NCI-H526 (cell line): ENCODE measurements at places on chromosomes 3 and 15.
A peak's percentile ranks its signal among the peaks of the same experiment; 100 is the strongest.

DNA sequence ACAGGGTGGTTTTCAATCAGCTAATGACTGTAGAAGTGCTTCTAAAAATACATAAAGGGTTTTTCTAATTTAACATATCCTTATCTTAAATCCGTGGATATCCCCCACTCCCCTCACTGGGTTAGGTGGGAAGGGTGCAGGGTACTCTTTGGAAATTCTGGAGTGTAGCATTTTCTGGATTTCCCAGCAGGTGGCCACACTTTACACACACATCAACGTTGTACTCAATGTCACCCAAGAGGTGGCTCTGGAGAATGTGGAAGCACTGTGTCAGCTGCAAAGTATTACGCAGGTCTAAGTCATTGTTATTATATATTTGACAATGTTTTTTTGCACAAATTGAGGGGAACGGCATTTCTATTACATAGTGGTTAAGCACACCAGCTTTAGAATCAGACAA lies 168.8 kb downstream of the CHDH start:
- DNase-seq: peak; percentile 41

GRCh38 chr3:161050935-161051334 lies 54.2 kb downstream of the B3GALNT1 start:
- no peak for DNase-seq

DNA sequence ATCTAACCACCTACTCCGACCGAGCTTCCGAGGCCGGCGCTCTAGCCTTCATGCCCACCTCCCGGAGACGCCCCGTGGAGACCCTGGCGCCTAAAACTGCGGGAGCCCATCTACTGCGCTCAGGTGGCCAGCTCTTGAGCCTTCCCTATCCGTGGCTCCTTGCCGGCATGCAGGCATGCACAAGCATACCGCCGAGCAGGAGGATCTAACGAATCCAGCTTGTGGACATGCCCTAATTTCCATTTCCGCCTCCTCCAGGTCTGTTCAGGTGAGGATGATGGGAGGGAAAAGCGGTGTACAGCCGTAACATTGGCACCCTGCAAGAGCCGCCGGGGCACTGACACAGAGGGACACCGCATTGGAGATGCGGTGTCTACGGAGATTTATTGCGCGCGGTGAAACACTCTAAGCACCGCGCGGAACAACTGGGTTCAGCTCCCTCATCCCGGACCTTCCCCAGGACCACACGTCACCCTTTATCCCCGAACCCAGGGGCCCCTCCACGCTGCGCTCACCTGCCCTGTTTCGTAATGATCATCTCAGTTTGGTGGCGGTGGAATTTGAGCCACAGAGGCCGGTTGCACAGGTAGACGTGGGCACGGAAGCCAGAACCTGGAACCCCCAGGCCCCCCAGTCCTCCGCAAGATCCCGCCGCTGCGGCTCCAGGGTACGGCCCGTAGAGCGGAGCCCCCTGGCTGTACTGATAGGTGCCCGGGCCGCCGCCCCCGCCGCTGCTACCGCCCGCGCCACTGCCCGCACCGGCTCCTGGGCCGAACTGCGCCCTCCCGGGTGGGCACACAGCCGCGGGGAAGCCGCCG lies 1.0 kb downstream of the EOMES start:
- peak; percentile 55 for DNase-seq

- DNase-seq: no peak
These were observed 181.2 kb downstream of the WNT5A start for GRCh38 chr3:55305696-55306485.

- no peak for DNase-seq
These were observed 4.6 kb downstream of the OR5K3 start for GRCh38 chr3:98395101-98395500.

DNA sequence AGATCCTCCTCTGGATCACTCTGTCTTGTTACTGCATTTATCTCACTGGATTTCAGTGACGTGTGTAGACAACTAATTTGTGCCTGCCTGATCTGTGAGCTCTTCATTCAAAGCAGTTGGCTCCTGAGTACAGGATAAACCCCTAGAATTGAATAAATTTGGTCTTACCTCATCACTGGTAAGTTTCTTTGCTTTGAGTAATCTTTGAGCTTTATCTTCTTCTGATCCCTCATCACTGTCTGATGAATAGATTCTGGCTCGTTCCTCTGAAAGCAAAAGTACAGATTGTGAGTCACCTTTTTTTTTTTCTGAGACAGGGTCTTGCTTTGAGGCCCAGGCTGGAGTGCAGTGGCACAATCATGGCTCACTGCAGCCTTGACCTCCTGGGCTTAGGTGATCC lies 24.5 kb downstream of the LEO1 start:
- no peak for DNase-seq

GRCh38 chr3:25567388-25567787 lies 97.3 kb downstream of the TOP2B start:
- DNase-seq: peak; percentile 45

DNA sequence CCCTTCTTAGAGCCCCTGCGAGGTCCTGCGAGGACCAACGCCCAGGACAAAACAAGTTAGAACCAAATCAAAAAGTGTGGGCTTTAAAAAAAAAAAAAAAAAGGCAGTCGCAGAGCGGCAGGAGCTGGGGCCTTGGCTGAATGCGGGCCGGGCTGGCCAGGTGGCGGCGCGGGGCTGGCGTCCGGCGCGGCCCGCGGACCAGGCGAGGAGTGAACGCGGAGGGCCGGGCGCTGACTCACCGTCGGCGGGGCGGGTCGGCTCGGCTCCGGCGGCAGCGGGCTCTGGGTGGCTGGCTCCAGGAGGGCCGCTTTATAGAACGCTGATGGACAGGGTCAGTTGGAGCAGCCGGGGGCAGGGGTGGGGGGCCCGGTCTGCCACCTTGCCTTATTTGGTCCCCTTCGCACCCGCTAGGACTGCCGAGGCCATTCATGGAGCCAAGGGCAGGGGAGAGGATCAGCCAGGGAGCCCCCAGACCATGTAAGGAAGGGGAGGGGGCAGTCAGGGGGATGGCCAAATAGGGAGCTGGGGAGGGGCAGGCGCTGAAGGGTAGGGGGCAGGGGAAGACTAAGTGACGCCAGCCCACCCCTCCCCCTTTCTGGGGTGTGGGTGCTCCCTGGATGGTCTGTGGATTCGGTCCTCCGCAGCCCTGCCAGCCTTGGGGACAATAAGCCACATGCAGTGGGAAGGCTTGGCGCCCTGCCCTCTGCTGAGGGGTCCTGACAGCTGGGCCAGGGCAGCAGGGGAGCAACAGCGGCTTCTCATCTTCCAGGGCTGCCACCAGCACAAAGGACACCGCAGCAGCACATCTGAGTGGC lies at the start of gene ACTC1:
ACTC1 (minus strand) TSS at position 283 of the 815 bp plus-strand sequence. CDS start 741 bp downstream, outside the sequence.
- DNase-seq: peak; percentile 28

GRCh38 chr15:84778194-84778593 lies 29.8 kb downstream of the ZNF592 start:
- peak; percentile 67 for DNase-seq

DNA sequence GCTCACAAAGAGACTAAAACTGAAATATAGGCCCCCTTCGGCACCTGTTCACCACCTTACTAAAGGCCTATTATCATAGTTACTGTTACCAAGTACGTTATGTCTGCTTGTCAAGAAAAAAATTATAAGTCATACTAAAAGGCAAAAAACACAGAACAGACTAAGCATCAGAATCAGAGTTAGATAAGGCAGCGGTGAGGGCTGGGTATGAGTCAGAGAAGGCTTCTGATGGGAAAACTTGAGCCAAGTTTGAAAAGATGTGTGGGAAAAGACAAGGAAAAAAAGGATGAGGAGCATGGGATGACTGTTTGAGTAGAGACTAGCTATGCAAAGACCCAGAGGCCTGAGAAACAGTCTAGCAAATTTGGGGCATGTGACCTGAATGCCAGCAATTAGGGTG lies 387.2 kb upstream of the SGO1 start:
- no peak for DNase-seq

DNA sequence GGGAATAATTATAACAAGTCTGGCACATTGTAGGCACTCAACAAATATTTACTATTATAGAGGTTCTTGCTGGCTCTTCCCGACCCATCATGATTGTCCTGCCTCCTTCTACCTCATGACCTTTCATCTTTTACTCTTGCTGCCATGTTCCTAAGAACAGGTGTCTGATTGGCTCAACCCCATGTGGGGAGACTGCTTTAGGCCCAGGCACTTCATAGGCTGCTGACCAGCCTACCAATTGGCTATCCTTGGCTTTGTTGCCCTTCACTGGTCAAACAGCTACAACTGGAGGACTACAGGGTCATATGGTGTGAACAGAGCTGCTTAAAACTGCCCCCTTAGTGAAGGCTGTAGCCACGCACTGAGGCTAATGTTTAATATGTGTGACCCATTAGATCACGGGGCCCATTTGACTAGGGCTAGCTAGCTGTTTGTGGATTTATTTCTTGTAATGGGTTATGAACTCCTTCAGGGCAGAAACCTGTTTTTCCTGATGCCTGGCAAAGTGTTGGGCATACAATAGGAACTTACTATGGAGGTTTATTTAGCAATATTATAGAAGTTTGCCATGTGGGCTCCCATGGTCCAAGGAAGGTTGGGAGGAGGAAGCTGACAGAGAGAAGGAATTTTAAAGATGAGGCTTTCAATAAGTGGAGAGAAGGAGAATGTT lies 239.9 kb upstream of the TBC1D5 start:
- DNase-seq: no peak

- no peak for DNase-seq
These were observed 19.2 kb upstream of the KPNA1 start for GRCh38 chr3:122533931-122534334.

DNA sequence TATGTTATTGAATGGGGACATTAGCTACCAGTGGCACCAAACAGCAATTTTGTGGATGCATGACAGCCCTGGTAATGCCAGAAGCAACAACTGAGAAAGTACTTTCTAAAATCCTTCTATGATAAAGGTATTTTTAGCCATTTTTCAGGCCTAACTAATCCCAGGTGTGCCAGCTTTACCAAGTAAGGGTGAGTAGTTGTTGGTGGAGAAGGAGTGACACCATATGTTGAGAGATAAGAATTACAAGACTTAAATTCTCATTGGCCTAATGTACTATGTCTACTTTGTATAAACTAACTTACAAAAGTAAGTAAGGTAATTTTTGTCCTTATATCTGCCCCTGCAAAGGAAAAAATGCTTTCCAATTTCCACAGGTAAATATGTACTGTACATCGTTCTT lies 4.1 kb upstream of the COX17 start:
- peak; percentile 37 for DNase-seq

GRCh38 chr3:120420360-120420759 lies 30.4 kb downstream of the FSTL1 start:
- DNase-seq: no peak

DNA sequence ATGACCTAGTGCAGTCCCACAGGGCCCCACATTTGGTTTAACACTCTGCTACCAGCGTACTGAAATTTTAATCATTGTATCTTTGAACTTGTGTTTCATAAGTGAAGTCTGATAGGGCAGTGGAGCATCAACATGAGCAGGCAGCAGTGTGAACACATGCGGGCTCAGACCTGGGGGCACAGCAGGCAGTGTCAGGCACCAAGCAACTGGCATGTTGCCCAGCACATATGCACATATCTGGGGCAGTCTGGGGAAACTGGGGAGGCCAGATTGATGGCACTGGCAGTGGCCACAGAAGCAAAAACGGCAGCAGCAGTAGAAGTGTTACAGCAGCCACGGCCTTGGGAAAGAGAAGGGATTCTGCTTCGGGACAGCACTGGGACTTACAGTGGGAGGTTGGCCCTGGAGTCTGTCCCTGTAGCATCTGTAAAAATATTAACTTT lies 353.9 kb upstream of the KCNMB2 start:
- DNase-seq: no peak

DNA sequence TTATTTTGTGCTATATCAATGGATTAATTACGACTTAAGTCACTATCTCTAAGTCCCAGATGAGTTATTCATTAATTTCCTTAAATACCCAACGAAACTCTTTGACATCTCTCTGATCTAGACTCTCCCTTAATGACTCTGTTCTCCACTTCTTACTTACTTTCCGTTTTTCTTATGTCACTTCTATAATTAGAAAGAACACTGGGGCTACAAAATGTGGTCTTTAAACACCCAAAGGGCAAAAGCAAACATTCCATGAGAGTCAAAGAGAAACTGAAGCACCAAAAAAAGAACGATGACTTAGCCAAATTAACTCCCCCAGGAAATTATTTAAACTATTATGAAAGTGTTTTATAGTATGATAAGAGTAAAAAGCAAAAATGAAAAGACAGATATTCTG lies 166.4 kb upstream of the UBE2E2 start:
- no peak for DNase-seq
